ENCODE measurements at places on chromosomes 6 and 20.

GRCh38 chr20:47137231-47137870 is 219.1 kb downstream of the ZMYND8 start:
- no peak for DNase-seq

- no peak for DNase-seq
These were observed 4.3 kb downstream of the AKAP7 start for GRCh38 chr6:131139599-131139998.

GRCh38 chr6:160943997-160944396 is 47.6 kb upstream of the MAP3K4 start:
- DNase-seq: no peak

DNA sequence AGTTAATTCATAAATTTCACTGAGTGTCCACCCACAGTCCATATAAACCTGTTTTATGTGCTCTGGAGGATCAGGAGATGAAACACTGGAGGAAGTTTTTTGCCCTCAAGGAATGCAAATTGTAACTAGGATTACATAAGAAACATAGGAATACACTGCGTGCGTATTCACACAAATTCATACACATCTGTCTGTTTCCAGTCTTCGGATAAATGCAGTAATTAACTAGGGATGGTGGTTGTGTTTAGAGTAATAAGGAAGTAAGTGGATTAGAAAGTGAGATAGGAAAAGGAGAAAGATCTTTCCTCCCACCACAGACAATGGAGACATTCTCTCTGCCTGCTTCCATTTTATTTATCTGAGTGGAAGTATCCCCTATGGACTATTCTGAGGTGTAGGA is 35.7 kb upstream of the POPDC3 start:
- peak; percentile 57 for DNase-seq

DNA sequence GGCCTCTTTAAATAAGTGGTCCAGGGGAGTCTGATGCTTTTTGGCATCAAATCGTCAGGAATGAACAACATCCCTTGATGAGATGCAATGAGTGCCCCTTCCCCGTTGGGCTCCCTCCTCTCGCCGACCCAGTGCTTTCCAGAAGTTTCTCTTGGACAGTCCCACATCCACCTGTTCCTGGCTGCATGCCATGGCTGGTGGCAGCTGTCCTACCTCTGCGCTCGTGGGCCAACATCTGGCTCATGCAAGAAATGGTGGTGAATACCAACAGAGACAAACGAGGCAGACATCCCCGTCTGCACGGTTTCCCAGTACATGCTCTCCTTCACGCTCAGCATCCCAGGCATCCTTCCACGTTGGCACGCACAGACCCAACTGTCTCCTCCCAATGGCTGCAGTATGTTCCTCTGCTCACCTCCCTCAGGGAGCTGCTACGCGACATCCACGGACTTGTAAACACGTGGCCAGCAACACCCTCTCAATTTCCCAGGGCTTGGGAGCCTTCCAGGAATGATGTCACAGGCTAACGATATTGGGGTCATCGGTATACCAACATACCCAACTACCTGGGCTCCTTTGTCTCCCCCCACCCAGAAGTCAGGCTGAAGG is 37.5 kb downstream of the PPP1R3G start:
- no peak for DNase-seq

DNA sequence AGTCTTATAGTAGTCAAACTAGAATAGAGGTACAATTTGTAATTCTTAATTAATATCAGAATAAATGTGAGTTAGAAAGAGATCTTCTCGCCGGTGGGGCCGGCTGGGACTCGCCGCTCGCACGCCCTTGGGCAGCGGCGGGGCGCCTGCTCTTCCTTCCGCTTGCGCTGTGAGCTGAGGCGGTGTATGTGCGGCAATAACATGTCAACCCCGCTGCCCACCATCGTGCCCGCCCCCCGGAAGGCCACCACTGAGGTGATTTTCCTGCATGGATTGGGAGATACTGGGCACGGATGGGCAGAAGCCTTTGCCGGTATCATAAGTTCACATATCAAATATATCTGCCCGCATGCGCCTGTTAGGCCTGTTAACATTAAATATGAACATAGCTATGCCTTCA is 123.7 kb upstream of the OGFRL1 start:
- no peak for DNase-seq

GRCh38 chr6:147515327-147515726 is 6.8 kb downstream of the SAMD5 start:
- DNase-seq: no peak

All from NCI-H526 treated with DMSO at 0.1 percent for 48 hours (cell line).